Esophagus squamous epithelium (tissue), 5 donors: ENCODE measurements at places on chromosomes 7 and 10. TPM values are rescaled to one million over a fixed set of nuclear protein-coding genes. Genes with fewer than 3 reads are reported as not detected.

DNA sequence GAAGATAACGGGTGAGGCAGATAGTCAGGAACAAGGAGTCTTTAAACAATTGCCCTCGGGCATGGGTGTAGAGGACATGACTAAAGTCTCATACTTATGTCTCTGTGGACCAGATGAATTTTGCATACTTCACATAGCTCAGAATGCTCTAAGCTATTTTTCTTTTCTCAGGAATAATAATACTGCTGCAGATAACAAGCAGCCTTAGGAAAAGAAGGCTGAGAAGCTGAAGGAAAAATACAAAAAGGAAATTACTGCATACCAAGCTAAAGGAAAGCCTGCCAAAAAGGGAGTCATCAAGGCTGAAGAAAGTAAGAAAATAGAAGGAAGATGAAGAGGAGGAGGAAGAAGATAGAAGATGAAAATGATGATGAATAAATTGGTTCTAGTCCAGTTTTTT is 13.4 kb upstream of the ERCC6 start:
- no peak overlapping the region for H3K27ac ChIP-seq
- no peaks in the 10 kb centered on the region for H3K36me3 ChIP-seq

DNA sequence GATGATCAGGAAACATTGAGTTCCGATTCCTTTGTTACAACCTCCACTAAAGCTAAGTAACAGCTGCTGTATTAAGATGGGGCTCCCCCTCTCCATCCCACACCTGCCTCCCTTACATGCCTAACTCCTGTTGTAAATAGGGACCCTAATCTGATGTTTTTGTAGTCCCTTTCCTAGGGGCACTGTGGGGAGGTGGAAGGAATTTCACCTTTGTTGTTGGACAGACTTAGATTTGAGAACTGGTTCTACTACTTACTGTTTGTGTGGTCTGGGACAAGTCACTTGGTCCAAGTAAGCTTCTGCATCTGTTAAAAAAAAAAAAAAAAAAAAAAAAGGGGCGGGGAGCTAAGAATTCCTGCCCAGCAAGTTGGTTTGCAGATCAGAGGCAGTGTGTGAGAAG is 42.6 kb downstream of the KIAA1217 start:
- no peaks in the 10 kb centered on the region for H3K27me3 ChIP-seq
- peaks cover 16% of the 10 kb centered on the region for H3K4me1 ChIP-seq
- peak overlapping the region; percentile 97 for H3K27ac ChIP-seq
- no peak for DNase-seq

IKZF1 gene
- total RNA-seq = 10.9 TPM

GFRA1 gene
- 1.6 TPM for total RNA-seq

KIAA1549 gene
- 0.11 TPM for total RNA-seq

DNA sequence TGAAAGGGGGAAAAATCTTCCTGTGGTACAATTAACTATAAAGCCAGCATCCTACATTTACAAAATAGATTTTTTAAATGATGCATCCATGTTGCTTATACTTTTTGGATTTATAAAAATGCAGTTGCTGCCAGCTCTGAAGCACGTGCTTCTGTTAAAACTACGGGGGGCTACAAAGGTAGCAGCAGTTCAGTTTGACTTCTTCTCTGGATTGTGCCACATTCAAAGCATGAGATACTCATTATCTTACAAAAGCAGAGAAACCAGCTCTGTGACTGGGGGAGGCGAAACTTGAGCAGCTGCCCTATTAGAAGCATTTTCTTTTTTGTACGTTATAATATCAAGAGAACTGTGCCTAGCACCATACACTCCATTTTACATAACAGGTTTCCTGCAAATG is 31.1 kb downstream of the NEUROD6 start:
- no peaks in the 10 kb centered on the region for H3K4me1 ChIP-seq
- H3K36me3 ChIP-seq = no peaks in the 10 kb centered on the region
- H3K27ac ChIP-seq = no peak overlapping the region
- H3K27me3 ChIP-seq = no peaks in the 10 kb centered on the region

DNA sequence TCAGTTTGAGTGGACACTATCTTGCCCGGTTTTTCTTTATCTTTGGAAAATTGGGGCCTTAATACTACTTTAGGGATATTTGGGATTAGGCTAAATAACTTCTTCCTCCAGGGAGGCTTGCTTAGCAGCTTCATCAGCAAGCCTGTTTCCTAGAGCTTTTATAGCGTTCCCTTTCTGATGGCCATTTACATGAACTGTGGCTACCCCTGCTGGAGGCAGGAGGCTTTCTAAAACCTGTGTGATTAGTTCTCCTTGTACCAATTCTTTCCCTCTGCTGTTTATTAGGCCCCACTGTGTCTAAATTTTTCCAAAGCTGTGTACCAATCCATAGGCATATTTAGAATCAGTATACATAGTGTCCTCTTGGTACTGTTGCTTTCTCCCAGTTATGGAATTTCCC is 61.7 kb upstream of the CNTNAP2 start:
- no peak overlapping the region for H3K4me3 ChIP-seq
- H3K27me3 ChIP-seq = no peaks in the 10 kb centered on the region
- no peak for DNase-seq
- no peaks in the 10 kb centered on the region for H3K4me1 ChIP-seq

EBF3 gene
- 2.0 TPM for total RNA-seq

- no peaks in the 10 kb centered on the region for H3K36me3 ChIP-seq
- no peak for DNase-seq
- peaks cover 6% of the 10 kb centered on the region for H3K4me1 ChIP-seq
- no peak overlapping the region for H3K4me3 ChIP-seq
- H3K27ac ChIP-seq = no peak overlapping the region
Observed at GRCh38 chr7:38373155-38373554, 99.7 kb upstream of the TARP start.

DNA sequence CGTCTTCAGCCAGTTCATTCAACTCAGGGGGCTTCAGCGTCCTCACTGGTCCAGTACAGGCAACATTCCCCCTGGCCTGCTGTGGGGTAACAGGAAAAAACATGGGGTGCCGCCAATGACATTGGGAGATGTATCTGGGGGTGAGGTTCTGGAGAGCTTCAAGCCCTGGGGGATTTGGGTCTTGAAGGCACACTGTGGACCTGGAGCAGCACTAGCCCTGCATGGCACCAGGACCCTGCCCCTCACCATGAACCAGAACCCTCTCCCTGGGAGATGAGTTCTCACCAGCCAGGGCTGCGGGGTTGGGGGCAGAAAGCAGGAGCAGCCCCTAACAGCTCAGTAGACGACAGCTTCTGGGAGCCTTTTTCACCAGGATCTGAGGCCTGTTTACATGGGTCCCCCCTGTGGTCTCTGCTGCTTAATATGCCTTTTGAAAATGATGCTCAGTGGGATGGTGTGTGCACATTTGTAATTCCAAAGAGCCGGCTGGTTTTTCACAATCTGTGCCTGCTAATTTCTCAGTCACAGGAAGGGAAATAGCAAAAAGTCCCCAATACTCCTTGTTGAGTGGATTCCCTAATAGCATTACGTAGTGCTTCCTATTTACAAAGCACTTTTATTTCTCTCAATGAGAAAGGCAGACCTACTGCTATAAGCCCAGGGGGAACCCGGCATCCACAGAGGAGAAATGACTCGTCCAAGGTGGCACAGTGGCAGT is 509.5 kb downstream of the RPS24 start:
- no peaks in the 10 kb centered on the region for H3K36me3 ChIP-seq
- H3K4me3 ChIP-seq = no peak overlapping the region
- no peak for DNase-seq
- H3K27ac ChIP-seq = peak overlapping the region; percentile 39
- H3K27me3 ChIP-seq = no peaks in the 10 kb centered on the region

DNA sequence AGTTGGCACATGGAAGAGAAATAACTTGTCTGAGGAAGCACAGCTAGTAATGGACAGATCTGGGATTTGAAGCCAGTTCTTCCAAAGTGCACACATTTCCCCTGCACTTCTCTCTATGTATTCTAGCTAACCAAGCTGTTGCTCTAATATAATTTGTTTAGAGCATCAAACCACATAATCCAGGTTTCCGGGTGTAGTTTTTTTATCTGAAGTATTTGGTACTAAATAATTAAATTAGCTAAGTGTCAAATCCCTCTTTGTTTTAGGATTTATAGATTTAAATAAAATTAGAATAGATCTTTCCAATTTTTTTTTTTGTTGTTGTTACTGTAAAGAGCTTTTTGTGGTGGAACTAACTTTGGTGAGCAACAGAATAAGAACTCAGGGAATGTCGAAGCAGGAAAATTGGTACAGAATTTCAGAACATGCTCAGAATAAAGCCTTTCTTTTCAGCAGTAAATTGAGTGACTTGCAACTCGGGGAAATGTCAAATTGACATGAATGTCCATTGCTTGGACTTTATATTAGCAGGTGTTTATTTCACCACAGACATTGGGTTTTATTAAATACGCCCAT is 33.7 kb downstream of the CAMK1D start:
- H3K4me1 ChIP-seq = no peaks in the 10 kb centered on the region
- no peaks in the 10 kb centered on the region for H3K36me3 ChIP-seq
- no peaks in the 10 kb centered on the region for H3K27me3 ChIP-seq
- DNase-seq = no peak

GRCh38 chr10:35449944-35450343 is 113.6 kb downstream of the CCNY start:
- DNase-seq = no peak
- no peak overlapping the region for H3K27ac ChIP-seq
- no peak overlapping the region for H3K4me3 ChIP-seq
- no peaks in the 10 kb centered on the region for H3K27me3 ChIP-seq
- peaks cover 39% of the 10 kb centered on the region for H3K4me1 ChIP-seq

- H3K4me1 ChIP-seq = peaks cover 5% of the 10 kb centered on the region
- H3K27ac ChIP-seq = no peak overlapping the region
- no peaks in the 10 kb centered on the region for H3K36me3 ChIP-seq
- DNase-seq = no peak
Observed at GRCh38 chr7:2709553-2710285, 21.7 kb downstream of the AMZ1 start.

DNA sequence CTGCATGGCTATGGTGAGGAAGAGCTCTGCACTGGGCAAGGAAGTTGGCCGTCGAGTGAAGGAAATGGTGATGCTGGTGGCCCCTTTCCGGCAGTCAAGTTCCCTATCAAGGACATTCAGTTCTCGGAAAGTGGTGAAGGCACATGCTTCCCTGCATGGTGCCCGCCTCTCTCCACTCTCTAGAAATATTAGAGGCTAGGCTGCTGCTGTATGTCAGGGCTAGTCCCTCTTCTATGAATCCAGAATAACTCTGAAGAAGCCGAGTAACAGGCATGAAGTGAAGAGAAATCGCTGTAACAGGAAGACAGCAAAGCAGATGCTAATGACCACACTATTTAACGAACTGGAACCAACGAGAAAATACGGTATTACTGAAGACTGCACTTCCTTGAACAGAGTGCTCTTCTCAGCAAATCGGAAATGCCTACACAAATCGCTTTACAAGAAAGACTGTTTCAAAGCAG is 5.4 kb downstream of the IDI1 start:
- H3K36me3 ChIP-seq = no peaks in the 10 kb centered on the region
- no peak for DNase-seq
- no peaks in the 10 kb centered on the region for H3K27me3 ChIP-seq
- H3K27ac ChIP-seq = peak overlapping the region; percentile 68
- H3K4me3 ChIP-seq = no peak overlapping the region

GRCh38 chr10:79316671-79317431 is 30.4 kb upstream of the PPIF start:
- H3K36me3 ChIP-seq = peaks cover 41% of the 10 kb centered on the region
- no peak overlapping the region for H3K4me3 ChIP-seq
- H3K27ac ChIP-seq = peak overlapping the region; percentile 52
- no peaks in the 10 kb centered on the region for H3K27me3 ChIP-seq
- H3K4me1 ChIP-seq = peaks cover 26% of the 10 kb centered on the region

OR2A42 gene
- total RNA-seq = not detected
